ENCODE measurements at places on chromosomes 13 and 19. TPM values are rescaled to one million over a fixed set of nuclear protein-coding genes. Genes with fewer than 3 reads are reported as not detected.
A peak's percentile ranks its signal among the peaks of the same experiment; 100 is the strongest.

DNA sequence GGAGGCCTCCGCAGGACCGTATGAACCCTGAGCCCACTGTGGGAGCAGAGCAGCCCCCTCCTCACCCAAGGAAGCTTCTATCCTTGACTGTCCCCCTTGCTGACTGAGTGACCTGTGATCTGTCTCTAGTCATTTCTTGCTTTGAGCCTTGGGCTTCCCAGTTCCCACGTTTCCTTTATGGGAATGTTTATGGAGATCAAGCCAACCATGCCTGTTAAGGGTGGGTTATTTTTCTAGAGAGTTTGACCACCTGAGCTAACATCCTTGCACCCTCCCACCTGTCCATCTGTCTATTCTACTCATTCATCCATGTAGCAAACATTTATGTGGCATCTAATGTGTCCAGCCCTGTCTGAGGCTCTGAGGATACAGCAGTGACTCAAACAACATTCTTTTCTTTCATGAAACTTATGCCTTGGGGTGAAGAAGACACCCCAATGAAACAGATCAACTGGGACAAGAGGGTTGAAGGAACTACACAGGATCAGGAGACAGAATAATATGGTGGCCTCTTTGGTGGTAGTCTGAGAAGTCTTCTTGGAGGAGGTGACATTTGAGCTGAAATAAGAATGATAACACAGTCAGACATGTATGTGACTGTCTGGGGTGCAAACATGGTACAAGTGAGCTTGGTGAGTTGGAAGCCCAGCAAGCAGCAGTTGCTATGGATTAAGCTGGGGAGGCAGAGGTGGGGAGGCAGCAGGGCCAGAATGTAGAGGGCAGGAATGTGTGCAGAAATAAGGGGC is 30.5 kb downstream of the CERS4 start:
- DNase-seq: no peak

DNA sequence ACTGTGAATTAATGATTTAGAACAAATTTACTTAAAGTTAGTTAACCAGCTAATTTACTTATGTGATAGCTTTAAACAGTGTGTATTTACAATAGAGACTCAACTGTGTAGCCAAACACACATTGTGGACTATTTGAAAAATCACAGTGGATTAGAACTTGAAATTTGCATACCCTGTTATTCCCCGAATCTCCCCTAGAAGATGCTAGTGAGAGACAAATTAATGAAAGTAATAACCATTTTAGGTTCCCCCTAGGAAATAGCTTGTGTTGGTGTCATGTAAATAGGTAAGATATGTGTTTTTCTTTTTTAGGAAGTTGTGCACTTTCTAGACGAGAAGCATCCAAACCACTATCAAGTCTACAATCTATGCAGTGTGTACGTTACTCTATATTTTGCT is 98.5 kb downstream of the C1QTNF9 start:
- DNase-seq: no peak

- DNase-seq: no peak
Measured at GRCh38 chr13:101649488-101650126, 197.1 kb downstream of the ITGBL1 start.

DNA sequence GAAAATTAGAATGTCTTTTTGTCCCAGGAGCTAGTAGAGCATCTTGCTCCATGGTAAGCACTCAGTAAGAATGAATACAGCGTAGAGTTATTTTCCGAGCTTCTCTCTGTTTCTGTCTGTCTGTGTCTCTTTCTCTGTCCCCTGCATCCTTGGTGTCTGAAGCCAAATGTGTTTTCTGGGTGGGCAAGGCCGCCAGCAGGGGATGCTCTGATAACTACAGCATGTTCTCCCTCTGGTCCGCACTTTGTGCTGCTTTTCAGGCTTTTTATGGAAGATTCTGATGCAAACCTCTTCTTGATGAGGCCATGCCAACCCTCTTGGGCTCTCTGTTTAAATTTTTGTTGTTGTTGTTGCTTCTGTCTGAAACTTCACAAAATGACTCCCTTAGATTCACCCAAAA is 142.8 kb upstream of the UBL3 start:
- DNase-seq: no peak

DNA sequence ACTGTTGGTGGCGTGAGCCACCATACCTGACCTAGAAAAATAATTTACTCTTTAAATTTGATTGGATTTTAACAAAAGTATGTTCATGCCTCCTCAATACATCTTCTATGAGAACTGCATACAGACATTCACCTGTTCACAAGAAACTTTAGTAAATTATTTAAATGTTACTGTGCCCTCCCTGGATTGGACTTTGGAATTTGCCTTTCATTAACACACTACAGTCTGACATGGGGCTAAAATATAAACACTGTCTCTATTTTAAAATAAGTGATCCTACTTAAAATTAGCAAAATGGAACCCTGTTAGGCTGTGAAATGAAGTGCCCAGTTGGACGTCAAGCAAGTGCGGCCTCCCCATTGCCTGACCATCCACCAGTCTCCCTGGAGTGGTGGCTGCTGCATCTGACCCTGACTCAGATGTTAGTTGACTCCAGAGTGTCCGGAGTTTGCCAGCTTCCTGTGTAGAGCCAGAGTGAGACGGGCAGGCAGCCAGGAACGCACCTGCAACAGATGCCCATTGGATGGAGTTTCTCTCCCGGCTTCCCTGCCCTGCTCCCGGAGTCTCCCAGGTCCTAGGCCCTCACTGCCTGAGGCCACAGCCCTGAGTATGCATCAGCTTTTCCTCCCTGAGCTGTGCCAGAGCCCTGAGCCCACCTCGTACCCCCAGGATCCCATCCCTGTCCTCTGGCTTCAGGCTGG is 45.9 kb upstream of the ATP11A start:
- peak; percentile 13 for DNase-seq

GRCh38 chr13:32428581-32429432 is 877 bp upstream of the N4BP2L1 start:
- DNase-seq: no peak

DNA sequence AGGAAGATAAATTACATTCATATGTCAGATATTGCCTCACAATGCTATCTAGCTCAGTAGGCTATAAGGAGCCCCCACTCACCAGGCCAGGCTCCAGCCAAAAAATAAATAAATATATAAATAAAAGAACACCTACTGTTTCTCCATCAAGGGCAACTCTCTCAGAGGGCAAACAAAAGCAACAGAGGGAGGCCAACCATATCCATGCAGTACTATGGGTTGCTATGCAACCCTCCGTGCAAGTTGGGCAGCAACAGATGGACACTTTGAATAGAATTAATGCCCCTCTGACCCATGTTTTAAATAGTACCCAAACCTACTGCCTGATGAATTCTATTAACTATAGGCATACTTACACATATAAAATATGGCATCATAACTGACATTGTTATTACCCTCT is 279.8 kb upstream of the EDNRB start:
- DNase-seq: no peak

- DNase-seq: no peak
Measured at GRCh38 chr19:35363001-35363590, 4.8 kb downstream of the FFAR3 start.

- DNase-seq: no peak
Measured at GRCh38 chr13:111241862-111242261, 78.6 kb upstream of the TEX29 start.

- no peak for DNase-seq
Measured at GRCh38 chr19:33569821-33570220, 48.2 kb upstream of the PEPD start.

DNA sequence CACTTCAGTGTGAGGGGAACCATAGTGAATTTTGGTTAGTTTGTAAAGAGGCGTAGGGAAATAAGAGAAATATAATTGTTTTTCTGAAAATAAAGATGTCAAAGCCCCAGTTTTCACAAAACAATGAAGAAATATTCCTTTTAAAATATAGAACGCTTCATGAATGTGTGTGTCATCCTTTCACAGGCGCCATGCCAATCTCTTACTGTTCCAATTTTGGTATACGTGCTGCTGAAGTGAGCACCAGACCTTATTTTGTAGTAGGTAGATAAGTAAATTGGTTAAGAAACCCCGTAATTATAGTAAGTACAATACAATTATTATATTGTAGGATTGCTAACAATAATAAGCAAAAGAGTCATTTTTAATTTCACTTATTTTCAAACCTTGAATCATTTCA is 43.3 kb downstream of the NAA16 start:
- DNase-seq: no peak

DNA sequence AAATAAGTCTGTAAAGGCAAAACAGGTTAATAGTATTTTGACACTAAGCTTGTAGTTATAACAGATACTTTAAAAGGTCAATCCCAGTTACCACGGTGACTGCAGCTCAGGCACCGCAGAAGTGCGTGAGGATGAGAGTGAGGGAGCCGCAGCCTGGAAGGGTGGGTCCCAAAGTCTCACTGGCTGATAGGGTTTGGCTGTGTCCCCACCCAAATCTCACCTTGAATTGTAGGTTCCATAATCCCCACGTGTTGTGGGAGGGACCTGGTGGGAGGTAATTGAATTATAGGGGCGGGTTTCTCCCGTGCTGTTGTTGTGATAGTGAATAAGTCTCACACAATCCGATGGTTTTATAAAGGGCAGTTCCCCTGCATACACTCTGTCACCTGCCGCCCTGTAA is 40.0 kb upstream of the GAS6 start:
- DNase-seq: no peak

PPP1R13L gene
- 1.6 TPM for total RNA-seq

LRP3 gene
- 51.6 TPM for total RNA-seq

PABPC3 gene
- total RNA-seq: 0.06 TPM

NLRP11 gene
- total RNA-seq: 0.02 TPM
